Mucosa of descending colon (tissue), 3 donors: ENCODE measurements at places on chromosomes 16 and 17. TPM values are rescaled to one million over a fixed set of nuclear protein-coding genes. Genes with fewer than 3 reads are reported as not detected.

- DNase-seq = no peak
These were observed 225.3 kb downstream of the WWOX start for GRCh38 chr16:78324649-78325285.

DNA sequence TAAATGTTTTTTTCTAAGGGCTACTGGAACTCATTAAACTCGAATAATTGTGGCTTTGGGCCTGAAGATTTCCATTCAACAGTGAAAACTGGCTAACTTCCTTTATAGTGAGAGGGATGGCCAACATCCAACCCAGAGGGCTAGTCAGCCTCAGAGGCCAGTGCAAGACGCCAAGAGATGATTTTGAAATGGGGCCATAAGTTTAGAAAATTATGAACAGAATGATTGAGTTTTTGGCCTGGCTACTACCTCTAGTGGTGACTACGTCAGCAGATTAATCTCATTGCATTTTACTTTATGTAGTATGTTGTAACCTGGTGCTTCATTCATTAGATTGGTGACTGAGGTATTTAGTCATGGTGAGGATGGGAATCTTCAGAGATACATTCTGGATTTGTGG lies 28.4 kb downstream of the HAPSTR1 start:
- DNase-seq = no peak

DNA sequence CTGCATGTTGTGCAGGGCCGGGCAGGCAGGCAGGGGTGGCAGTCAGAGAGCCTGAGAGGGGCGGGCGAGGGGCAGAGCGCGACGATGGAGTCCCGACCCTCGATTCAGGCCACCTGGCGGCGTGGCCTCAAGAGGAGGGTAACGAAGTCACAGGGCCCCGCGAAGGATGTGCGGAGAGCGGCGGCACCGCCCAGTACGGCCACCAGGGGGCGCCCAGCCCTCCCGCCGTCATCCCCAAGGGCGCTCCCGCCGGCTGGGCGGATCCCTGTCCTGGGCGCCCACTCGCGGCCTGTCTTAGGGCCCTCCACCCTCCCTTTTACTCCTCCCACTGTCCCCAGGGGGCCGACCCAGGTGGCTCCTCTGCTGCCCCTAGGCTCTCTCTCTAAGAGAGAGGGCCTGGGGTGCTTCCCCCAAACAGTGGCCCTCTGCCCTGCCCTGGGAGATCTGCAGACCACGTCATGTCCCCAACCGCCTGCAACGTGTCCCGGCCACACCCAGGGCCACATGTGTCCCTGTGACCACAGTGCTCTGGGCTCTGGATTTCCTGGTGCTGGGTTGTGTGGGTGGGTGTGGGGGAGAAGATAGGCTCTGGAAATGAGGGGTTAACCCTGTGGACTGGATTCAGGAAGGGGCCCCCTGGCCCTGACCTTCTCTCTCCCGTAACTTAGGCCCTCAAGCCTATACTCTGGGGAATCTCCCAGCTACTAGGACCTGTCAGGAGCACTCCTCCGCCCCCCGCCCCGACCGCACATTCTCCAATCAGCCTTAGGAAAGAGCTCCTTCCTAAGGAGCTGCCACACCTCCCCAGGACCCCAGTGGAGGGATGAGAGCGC lies 5.9 kb downstream of the DPEP2 start:
- DNase-seq = peak; percentile 87

GRCh38 chr17:76772842-76773525 lies 35.1 kb downstream of the MFSD11 start:
- no peak for DNase-seq

DNA sequence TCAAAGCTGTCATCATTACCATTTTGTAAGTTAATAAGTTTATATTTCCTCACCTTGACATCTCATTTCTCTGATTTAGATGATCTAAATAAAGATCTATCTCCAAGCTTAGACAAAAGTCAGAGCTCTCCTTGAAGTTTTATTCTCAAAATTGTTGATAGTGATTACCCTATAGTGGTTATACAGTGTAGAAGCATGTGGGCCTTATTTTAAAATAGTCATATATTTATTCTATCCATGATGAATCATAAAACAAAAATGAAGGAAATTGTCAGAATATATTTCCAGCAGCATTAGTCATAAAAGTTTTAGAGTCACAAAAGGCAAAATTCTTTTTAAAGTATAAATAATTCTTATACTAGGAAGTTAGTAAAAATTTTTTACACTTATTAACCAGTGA lies 49.0 kb downstream of the RHOT1 start:
- no peak for DNase-seq

DNA sequence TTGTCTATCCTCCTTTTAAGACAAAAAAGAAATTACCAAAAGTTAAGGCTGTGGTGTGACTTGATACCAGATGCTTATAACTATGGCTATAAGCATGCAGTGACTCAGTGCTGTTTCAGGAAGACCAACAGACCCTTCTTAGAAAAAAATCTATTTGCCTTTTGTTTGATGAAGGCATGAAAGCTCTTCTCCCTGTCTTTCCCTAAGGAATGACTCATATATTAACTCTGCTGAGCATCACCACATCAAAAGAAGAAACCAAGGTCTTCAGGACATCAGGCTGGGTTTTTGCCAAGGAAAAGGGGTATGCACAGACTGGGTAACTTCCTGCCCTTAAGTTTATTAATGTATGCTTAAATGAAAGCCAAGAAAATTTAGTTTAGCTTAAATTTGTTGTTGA lies 47.1 kb downstream of the VMP1 start:
- DNase-seq = no peak

GRCh38 chr16:974611-975261 lies 4.0 kb upstream of the LMF1 start:
- DNase-seq = no peak

DNA sequence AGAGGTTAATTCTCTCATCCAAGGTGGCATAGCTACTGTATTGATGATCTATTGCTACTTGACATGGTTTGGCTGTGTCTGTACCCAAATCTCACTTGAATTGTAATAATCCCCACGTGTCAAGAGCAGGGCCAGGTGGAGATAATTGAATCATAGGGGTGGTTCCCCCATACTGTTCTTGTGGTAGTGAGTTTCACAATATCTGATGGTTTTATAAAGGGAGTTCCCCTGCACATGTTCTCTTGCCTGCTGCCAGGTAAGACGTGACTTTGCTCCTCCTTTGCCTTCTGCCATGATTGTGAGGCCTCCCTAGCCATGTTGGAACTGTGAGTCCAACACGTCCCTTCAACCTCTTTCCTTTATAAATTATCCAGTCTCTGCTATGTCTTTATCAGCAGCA lies 22.9 kb upstream of the CPPED1 start:
- DNase-seq = no peak

- no peak for DNase-seq
These were observed 47.8 kb upstream of the TBX2 start for GRCh38 chr17:61351745-61352407.

GRCh38 chr17:64296246-64296645 lies 33.2 kb upstream of the TEX2 start:
- DNase-seq = no peak

DNA sequence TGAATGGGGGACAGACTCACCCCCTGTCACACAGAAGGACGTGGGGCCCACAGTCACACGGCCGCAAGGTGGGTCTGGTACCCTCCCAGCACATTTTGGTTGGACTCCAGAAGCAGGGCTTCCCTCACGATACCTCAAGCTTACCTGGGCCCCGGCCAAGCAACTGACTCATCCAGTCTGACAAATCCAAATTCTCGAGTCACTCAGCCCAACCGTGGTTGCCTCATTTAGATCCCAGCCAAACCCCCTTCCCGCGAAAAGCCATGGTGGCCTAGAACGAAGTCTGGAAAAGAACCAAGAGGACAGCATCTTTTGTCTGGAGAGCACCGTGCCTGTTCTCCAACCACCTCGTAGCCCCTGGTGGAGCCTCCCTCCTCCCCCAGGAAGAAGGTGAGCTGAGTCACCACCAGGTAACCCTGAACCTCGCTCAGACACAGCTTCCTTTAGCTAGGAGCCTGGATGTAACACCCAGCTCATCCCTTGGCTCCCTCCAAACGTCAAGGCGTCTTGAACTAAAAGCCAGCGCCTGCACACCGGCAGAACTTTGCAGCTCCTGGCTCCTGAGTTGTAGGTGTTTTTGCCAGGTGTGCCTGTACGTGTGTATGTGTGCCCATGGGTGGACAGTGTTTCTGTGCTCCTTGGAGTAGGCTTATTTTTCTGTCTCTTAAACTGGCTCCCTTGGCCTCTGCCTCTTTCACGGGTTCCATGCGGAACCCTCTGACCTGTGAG lies 78.9 kb downstream of the CMIP start:
- DNase-seq = peak; percentile 46

DNA sequence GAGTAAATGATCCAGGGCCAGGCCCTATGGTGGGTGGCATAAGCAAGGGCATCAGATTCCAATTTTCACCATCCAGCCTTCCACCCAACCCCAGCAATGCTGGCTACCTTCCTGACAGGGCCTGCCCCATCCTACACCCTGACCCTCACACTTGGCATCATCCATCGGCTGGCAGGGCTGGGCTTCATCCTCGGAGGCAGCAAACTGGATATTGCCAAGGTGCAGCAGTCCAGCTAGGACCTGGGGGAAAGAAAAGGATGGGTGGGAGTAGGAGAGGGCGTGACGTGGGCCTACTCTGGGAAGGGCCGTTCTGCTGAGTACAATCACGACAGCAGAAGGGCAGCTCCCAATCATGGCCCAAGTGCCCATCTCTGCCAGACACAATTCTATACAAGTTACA lies 23.5 kb downstream of the MYO19 start:
- no peak for DNase-seq

DNA sequence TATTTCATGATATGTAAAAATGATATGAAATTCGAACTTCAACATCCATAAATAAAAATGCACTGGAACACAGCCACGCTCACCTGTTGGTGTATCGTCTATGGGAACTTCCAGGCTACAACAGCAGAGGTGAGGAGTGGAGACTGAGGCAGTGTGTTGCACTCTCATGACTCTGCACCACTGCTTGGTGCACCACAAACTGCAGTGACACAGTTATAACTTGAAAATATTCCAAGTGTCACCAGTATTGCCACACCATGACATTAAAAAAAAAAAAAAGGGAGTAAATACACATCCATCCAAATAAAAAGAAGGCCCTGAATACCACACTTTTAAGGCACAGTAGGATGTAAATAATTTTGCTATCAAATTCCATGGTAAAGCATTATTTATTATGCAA lies 34.4 kb downstream of the GNA13 start:
- DNase-seq = no peak

DNA sequence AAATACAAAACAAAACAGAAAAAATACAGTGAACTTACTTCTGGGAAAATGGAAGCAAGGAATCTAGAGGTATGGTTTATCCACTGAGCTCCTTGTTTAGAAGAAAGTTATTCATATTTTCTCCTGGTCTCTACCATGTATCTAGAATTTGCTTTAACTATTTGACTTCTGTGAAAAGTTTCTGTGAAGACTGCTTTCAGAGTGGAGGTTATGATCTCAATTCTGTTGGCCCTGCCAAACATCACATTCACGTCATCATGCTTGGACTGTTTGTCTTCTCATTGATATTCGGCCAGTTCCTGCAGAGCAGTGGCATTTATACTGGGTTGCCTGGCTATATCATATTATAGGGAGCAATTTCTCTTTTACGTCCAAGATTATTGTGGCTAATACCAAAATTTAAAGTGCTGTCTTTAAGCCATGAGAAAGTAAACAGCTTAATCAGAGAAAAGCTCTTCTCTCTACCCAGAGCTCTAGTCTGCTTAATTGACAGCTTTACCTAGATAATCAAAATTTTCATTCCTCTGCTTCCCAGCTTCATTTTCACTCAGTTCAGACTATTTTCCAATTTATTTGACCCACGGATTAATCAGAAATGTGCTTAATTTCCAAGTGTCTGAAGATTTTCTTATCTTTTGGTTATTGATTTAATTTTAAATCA lies at the start of gene ABCA8:
ABCA8 (minus strand) TSS at position 212 of the 661 bp plus-strand sequence. CDS start 13,358 bp downstream, outside the sequence.
- DNase-seq = no peak

DNA sequence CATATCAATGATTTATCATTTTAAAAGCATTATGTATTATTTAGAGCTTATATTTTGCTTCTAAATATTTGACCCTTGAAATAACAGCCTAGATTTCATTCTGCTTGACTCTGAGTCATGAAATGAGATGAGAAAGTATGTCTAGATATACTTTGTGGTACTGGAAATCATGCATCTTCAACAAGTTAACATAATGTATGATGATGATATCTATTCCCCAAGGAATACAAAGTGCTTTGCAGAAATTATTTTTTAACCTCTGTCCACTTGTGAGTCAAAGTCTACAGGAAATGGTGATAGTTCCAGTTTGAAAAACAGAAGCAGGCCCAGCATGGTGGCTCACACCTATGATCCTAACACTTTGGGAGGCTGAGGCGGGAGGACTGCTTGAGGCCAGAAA lies 36.1 kb downstream of the GOSR1 start:
- DNase-seq = no peak

C17orf50 gene
- not detected for total RNA-seq

ASPA gene
- 3.5 TPM for total RNA-seq

CCL8 gene
- total RNA-seq = 1.6 TPM

RNF43 gene
- 68.5 TPM for total RNA-seq

ANKS4B gene
- 20.9 TPM for total RNA-seq

ACBD4 gene
- total RNA-seq = 18.1 TPM

RASD1 gene
- total RNA-seq = 10.8 TPM

SOX15 gene
- 4.4 TPM for total RNA-seq

SDK2 gene
- total RNA-seq = 1.3 TPM

SMIM36 gene
- total RNA-seq = not detected

KCTD2 gene
- 21.2 TPM for total RNA-seq

IRF8 gene
- 55.8 TPM for total RNA-seq

FGF11 gene
- total RNA-seq = 3.0 TPM

RNF157 gene
- 11.6 TPM for total RNA-seq

CMIP gene
- total RNA-seq = 127 TPM

METRN gene
- 22.0 TPM for total RNA-seq

ABCC12 gene
- total RNA-seq = not detected
